ENCODE measurements at places on chromosomes 4 and X.

DNA sequence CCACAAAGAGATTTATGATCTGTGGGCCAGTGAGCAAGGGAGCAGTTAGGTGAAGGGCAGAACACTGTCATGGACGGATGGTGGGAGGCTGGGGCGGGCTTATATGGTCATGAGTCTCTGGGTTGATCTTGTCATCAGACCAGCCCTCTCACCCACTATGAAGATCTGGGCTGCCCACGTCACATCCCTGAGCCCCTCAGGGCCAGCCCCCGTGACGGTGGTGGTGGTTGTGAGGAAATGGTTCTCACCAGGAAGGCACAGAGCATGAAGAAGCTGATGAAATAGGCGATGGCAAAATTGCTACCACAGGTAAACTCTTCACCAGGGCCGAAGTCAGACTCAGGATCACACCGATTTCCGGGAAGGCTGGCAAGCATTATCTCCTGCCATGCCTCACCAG is 11.1 kb upstream of the SYP start:
- DNase-seq = no peak

DNA sequence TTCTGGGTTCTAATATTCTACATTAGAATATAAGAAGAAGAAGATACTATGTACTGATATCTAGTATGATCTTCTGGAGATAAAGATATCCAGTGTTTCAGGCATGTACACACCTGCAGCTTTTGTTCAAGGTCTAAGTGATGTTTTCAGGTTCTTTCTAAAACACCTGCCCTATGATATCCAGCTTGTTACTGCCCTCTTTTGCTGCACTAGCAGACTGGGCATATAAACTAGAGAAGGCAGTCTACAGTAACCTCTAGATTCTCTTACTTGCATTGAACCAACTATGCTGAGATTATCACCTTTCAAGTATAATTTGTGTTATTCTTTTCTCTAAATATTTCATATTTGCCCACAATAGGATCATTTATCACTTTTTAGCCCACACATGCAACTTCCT is 1.9 kb upstream of the FRYL start:
- no peak for DNase-seq

DNA sequence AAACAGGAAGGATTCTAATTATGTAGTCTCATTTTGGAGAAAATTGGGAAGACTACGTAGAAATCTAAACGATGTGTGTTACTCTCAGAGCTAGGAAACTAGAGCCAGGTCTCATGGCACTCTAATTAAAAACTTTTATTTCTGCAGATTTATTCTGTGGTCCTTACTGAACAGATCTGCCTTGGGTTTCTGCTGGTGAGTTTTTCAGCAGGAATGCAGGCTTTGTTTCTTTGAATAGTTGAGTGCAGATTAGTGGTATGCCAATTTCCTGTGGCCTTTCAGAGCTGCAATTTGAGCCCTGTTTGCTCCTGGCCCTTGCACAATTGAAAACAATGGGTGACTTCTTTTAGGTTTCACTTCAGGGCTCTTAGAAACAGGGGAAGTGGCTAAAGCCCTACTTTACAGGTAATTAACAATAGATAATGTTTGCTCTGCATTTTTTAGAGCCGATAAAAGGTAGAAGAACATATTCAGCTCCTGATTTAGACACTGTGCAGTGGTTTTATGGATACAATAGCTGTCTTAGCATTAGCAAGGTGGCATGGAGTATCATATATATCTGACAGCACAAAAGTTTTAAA is 21.8 kb downstream of the SPRY1 start:
- DNase-seq = no peak

- no peak for DNase-seq
Measured at GRCh38 chrX:16589211-16589610, 60.7 kb upstream of the S100G start.

DNA sequence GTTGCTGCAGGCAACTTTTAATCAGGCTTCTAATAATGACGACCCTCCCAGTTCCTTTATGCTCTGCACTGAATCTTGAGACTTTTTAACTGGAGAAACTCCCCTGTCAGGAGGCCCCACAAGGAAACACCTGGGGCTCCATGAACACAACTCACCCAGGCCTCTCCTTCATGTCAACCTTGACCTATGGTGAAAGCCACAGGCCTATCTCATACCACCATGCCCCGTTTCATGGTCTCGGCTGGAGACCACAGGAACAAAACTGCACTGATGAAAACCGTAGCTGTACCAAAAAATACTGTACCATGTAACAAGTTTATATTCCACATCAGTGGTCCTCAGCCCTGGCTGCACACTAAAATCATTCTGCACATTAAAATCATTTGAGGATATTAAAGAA is 57.0 kb downstream of the ZNF827 start:
- no peak for DNase-seq

- DNase-seq = no peak
Measured at GRCh38 chrX:5857232-5857631, 371.4 kb downstream of the NLGN4X start.

GRCh38 chr4:144557404-144557803 is 88.6 kb upstream of the HHIP start:
- no peak for DNase-seq

DNA sequence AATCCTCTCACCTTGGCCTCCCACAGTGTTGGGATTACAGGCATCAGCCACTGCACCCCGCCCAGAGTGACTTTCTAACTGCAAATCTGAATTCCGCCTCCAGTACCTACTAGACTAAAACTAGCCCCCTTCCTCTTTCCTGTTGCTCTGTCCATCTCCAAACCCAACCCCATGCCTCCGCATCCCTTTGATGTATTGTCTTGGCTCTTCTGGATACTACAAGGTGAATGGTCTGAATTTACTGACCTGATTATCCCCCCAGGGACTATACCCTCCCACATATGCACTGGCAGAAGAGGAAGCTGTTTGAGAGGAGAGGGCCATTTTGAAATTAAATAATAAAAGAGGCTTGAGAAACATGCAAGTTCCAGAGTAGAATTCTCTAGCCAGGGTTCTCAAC is 17.7 kb upstream of the TFDP3 start:
- DNase-seq = no peak

DNA sequence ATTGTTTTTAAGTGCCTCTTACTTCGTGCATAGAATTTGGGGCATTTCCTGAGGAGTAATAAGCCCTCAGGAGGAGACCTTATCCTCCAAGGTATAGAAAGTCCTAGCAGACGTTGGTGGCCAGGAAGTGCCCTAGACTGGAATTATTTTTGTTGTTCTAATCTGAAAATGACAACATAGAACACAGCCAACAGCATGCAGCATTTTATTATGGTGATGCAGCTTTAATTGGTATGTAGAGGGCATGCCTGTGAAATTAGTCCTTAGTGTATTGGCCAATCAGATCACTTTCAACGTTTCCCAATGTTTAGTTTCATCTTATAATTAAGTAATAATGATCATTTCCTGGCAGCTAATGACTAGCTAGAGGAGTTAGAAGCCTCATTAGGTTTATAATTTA is 199.2 kb downstream of the SHROOM3 start:
- no peak for DNase-seq

DNA sequence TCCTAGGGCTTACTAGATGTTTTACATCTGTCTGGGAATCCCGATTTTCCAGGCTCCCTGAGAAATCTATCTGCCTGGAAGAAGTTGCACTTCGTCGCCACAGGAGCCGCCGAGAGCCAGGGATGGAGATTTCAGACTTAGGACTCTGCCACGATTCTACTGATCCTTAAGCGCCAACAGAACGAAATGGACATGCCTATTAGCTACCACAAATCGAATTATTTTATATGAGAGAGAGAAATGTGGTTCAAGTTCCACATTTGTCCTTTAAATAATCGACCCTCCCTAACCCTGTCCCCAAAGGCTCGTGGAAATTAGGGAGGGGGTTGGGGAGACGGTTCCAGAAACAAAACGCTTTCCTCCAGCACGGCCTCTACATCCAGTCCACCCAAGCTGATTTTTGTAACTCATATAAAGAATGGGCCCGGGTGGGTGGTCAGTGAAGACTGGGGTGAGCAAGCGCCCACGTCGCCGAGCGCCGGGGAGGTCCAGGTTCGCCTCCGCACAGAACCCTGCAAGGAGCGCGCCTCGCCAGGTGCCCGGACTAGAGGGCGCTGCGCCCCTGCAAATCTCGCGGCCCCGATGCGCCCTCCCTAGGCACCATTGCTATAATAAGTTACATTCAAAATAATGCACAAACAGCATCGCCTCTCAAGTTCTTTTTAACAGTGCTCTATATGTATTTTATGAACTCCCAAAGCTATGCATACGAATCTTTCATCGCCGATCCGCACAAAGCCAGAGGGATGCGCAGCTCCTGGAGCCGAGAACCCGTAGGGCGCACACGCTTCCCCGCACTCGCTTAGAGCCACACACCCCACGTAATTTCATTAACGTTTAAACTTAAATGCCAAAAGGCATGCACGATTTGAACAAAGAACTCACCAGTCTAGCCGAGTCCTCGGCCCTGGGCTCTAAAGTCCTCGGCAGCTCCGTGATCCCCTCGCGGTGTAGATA is 2.1 kb upstream of the FAT1 start:
- DNase-seq = peak; percentile 36

- no peak for DNase-seq
Measured at GRCh38 chr4:41878991-41879491, 56.2 kb upstream of the TMEM33 start.

- no peak for DNase-seq
Measured at GRCh38 chrX:103477496-103477895, 41.8 kb downstream of the RAB40A start.

- DNase-seq = no peak
Measured at GRCh38 chr4:106609917-106610316, 241.3 kb upstream of the GIMD1 start.

GRCh38 chrX:55008571-55009358 is 8.6 kb downstream of the APEX2 start:
- DNase-seq = no peak

DNA sequence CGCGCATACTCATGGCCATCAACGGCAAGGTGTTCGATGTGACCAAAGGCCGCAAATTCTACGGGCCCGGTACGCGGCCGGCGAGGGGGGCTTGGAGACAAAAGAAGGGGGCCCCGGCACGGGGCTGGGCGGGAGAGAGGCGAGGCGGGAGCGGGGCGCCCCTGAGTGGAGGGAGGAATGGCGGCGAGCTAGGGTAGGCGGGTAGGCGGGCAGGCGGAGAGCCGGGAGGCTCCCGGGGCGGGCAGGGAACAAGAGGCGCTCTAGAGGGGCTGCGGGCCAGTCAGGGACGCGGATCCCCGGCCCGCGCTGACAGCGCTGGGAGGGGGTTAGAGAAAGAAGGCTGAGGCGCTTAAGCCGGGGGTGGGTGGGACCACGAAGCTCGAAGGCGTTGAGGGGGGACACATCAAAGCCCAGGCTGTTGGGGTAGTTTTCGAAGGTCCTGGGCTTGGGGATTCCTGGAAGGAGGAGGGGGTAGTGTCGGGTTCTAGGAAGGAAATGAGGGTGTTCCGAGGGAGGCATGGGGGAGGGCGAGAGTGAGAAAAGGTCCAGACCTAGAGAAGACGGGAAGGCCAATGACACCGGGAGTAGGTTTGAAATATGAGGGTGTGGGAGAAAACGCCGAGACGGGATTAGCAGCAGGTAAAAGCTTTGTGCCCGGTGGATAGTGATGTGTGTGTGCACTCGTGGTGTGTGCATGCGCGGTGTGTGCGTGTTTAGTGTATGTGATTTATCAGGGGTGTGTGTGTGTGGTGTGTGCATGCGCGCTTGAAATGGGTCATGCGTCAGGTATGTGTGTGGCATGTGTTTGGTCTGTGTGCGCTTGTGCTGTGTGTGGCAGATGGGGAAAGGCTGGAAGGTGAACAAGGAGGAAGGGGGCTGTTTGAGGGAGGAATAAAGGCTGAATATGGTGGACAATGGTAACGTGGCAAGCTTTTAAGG is 807 bp downstream of the PGRMC1 start:
- peak; percentile 11 for DNase-seq

DNA sequence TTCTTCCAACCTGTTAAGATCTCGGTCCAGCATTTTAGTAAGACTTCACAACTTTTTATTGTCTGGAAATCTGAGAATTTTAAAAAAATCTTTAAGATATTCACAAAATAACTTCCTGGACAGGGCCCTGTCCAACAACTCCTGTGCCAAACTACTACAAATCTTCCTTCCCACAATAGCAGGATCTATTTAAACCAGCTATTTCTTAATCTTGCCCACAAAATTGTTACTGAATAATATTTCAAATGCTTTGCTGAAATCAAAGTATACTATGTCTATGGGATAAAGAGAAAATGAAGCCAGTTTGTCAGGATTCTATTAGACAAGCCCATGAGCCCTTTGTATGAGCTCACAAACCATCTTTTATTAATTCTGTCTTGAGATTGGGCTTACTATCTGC is 104.1 kb upstream of the DDIT4L start:
- no peak for DNase-seq

DNA sequence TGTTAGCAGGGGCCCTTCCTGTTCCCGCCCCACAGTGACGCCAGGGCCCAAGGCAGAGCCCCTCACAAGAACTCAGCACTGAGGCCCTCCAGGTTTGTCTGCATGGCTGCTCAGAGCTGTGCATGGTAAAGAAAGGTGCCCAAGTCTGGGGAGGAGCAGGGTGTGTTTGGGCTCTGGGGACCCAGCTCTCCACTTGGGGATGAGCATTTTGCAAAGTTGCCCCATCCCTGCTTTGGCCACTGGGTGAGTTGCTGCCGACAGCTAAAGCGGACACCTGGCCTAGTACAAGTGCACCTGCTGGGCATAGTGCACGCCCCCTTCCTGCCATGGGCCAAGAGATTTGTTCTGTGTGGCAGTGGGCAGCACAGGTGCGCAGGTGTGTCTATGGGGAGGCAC is 2.0 kb upstream of the MXD4 start:
- DNase-seq = no peak

Data from RCC 7860 (cell line).